Midbrain (tissue), 1 donor: ENCODE measurements at places on chromosomes 7 and 10.

DNA sequence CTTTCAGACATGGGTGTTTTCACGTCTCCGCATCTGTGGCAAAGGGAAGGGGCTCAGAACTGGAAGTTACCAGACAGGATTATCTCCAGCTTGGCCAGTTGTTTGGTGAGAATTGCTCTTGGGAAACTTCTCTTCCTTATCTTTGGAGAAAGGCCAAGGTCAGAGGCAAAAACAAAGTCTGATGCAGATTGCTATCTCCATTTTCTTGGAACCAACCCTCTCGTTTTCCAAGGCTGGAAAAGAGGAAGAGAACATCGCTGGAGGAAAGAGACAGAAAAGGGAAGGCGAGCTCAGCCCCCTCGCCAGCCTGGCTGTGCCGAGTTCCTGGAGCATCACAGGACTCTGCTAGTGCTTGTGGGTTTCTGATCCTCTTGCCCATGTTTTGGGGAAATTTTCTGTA lies 396.8 kb upstream of the SHH start:
- no peak for DNase-seq

- no peak for DNase-seq
These were observed 42.1 kb downstream of the CFAP46 start for GRCh38 chr10:132900211-132900756.

DNA sequence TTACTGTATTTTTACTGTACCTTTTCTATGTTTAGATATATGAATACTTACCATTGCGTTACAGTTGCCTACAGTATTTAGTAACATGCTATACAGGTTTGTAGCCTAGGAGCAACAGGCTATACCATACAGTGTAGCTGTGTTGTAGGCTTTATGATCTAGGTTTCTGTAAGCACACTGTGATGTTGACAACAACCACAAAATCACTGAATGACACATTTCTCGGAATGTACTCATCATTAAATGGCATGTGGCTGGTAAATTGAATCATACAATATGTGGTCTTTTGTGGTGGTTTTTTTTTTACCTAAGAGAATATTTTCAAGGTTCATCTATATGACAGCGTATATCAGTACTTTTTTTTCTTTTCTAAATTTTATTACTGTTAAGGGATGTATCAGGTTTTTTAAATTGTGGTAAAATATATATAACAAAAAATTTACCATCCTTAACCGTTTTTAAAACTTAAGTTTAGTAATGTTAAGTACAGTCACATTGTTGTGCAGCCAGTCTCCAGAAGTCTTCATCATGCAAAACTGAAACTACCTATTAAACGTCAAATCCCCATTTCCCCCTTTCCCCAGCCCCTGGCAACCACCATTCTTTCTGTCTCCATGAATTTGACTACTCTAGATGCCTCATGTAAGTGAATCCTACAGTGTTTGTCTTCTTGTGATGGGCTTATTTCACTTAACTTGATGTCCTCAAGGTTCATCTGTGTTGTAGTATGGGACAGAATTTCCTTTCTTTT lies 21.5 kb downstream of the BTAF1 start:
- DNase-seq = no peak

DNA sequence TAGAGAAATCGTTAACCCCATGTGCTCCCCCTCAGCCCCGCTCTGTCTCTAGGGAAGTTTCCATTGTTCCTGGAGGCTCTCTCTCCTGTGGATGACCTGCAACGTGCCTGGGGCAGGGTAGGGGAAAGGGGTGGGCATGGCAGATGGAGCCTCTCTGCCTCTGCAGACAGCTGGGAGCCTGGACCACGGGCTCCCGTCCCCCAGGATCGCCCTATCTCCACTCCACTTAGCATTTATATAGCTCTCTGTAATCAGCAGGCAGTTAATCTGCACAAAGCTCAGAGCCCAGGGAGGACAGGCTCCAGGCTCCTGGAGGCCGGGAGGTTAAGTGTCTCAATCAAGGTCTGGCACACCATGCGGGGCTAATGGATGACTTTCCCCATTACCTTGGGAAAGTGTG lies 369.7 kb downstream of the PLXNA4 start:
- DNase-seq = no peak

DNA sequence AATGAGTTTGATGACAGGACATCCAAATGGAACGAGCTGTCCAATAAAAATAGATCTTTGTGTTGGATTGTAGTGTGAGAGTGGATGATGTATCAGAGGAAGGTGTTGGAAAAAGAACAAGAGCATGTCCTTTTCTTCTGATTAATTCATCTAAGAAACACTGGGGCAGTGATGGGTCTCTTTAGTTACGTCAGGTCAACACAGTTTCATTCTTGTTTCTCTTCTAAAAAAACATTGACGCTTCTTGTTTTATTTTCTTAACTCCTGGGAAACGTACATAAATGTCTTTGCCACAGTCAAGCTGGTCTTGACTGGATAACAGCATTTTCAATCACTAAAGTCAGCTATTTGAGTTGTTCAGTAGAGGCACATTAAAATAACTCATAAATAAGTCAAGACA lies 67.0 kb downstream of the PPP1R9A start:
- no peak for DNase-seq

DNA sequence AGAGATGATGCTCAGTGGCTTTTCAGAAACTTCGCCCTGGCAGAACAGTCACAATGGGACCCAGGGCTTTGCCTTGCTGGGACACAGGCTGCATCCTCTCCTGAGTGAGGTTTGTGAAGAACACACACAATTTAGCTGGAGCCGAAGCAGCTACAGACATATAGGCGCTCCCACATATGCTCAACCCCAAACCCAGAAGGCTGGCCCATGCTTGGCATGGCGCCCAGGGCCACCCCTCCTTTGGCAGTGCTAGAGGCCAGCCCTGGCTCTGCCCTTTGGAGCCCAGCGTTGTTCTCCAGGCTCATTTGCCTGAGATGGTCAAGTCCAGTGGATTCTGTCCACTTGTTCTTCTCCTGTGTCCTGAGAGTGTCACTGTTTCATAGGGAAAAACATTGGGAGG lies 94.4 kb downstream of the WDFY4 start:
- no peak for DNase-seq

DNA sequence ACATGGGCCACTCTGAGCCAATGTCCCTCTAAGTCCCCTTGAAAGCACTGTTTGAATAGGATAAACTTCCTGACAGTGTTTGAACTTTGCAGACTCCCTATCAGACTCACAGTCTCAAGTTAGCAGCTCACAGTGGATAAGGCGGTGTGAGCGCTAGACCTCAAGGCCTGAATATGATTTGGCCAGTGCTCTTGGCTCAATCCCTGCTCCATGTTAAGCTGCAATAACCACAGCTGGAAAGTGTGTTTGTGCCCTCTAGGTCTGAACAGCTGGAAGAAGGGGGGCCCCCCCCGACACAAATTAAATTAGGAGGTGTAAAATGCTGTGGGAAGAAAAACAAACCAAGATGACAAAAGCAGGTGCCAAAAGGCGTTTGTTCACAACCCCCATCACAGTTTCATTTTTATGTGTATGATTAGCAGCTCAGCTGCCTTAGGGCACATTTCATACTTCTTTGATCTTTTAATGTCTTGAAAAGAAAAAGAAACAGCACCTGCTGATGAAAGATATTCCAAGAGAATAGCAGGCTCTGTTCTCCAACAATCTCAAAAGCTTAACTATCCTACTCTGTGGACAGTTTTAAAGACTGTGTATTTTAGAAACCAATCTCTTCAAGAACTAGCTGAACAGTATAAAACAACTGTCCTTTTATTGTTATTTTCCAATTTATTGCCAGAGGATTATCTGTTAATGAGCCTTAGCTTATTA lies 167.6 kb downstream of the SNX13 start:
- no peak for DNase-seq

GRCh38 chr10:85641479-85642009 lies 725.1 kb downstream of the GRID1 start:
- no peak for DNase-seq

DNA sequence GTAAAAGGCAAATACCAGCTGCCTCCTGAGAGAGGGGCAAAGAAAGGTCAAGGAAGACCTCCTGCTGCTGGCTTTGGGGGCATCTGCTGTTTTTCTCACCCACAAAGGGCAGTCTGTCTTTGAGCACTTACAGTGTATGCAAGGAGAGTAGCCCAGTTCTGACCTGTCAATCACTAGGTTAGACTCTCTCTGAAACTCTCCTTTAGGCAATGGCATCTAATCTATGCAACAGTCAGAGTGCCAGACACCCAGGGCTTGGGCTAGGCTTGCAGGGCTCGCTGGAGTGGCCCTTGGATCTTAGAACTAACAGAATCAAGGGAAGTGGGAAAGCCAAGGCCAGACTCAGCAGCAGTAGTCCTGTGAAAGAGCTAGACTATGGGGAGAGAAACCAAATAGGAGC lies 522.9 kb downstream of the NRG3 start:
- DNase-seq = no peak

GRCh38 chr10:14560274-14560673 lies 214.4 kb downstream of the FAM107B start:
- no peak for DNase-seq

- DNase-seq = no peak
These were observed 1022.2 kb upstream of the LRRTM3 start for GRCh38 chr10:65903620-65904019.

GRCh38 chr7:26653430-26654399 lies 210.7 kb downstream of the SKAP2 start:
- DNase-seq = no peak

- no peak for DNase-seq
These were observed 35.5 kb downstream of the RAB19 start for GRCh38 chr7:140439359-140439758.

DNA sequence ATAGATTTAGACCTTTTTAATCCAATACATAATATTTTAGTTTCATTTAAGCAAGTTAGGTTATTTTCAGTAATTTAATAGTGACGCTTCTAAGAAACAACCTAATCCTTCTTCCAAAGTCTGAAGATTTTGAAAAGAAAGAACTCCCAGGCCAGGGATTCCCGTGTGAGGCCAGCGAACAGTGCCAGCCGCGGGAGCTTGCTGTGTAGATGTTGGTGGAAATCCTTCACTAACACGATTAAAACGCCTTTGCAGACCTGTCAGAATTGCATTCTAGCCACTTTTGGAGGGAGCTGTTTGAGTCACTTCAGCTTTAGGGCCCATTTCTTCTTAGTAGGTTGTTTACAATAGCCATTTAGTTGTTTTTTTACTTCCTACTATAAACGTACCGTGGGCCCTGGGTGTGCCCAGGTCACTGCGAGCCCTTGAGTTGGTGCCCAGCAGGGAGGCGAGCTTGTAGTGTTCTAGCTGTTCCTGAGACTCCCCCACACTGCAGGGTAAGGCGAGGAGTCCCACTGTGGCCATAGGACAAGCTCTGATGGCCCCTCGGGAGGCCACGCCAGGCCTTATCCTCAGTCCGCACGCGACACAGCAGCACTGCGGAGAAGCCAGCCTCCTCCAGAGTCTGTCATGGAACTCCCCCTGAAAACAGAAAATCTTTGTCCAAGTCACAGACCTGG lies 32.3 kb downstream of the PPP2R2D start:
- peak; percentile 7 for DNase-seq

- DNase-seq = no peak
These were observed 54.1 kb downstream of the BBS9 start for GRCh38 chr7:33183504-33183903.

DNA sequence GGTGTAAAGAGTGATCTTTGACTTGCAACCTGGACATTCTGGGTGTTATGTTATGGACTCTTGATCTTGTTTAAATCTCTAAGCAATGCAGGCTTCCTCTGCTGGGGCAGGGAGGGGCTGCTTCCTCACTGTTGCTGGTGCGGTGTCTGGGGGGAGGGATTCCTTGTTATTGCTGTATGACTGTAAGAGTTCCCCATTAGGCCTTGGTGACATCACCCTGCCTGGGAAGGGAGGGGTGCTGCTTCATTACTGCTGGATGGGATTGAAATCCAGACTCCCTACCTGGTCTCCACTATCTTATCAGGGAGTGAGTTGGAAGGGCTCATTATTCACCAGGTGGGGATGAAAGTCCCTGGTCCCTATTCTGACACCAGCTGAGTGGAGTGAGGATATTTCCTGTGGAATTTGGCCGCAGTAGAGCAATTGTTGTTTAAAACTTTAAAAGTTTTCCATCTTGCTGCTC lies 8.8 kb downstream of the OGDH start:
- DNase-seq = no peak

- DNase-seq = no peak
These were observed 67.4 kb downstream of the GBF1 start for GRCh38 chr10:102312683-102313082.

DNA sequence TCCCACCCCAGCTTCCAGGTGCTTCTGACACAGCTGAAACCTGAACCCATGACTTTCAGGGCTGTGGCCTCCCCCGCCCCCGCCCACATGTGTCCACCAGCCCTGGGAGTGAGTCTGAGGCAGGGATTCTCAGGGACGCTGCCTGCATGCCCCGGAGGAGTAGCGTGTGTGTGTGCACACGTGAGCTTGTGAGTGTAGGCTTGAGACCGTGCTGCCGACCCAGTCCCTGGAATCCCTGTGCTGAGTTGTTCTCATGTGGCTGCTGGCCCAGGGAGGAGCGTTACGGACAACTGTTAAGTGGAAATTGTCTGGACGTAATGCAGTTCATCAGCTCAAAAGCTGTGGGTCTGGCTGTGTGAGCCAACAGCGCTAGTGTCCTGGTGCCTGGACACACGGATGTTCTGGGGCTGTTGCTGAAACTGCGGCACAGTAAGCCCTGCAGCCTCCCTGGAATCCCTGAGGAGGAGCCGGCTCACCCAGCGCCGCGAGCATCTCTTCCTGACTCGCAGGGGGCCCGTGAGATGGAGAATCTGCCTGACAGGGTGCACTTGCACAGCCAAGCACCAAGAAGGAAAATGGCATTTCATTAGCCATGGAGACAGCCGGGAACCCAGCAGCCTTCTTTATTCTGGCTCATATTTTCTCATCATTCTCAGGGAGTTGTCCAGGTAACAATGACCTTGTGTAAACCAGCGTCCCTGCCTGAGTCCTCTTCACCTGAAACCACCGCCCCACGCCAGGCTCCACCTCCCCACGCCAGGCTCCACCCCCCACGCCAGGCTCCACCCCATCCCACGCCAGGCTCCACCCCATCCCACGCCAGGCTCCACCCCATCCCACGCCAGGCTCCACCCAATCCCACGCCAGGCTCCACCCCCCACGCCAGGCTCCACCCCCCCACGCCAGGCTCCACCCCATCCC lies 603.9 kb downstream of the PTPRN2 start:
- DNase-seq = no peak

GRCh38 chr7:1404460-1404809 lies 54.8 kb downstream of the MICALL2 start:
- no peak for DNase-seq

DNA sequence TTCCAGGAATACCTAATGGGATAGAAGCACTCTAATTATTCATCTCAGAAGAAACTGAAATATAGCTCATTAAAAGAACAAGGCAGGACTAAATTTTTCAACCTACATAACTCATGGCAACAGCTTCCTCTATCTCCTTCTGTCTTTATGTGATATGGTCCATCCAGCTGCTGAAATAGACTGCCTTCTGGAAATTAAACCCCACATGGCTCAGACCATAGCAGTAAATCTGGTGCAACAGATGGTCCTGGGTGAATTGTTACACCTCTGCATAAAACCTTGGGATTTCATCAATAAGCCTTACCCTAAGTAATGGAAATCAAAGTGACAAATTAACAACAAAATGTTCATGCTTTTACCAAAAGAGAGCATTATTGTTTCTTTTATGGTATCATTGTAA lies 205.6 kb upstream of the CSTF2T start:
- DNase-seq = no peak

GRCh38 chr7:11450281-11450680 lies 381.7 kb downstream of the THSD7A start:
- DNase-seq = no peak

GRCh38 chr7:30430276-30430675 lies 48.3 kb downstream of the NOD1 start:
- DNase-seq = no peak
